ENCODE measurements at places on chromosomes 12 and 14.
A peak's percentile ranks its signal among the peaks of the same experiment; 100 is the strongest.

GRCh38 chr12:65876898-65877721 lies 52.8 kb downstream of the HMGA2 start:
- no peak for DNase-seq

DNA sequence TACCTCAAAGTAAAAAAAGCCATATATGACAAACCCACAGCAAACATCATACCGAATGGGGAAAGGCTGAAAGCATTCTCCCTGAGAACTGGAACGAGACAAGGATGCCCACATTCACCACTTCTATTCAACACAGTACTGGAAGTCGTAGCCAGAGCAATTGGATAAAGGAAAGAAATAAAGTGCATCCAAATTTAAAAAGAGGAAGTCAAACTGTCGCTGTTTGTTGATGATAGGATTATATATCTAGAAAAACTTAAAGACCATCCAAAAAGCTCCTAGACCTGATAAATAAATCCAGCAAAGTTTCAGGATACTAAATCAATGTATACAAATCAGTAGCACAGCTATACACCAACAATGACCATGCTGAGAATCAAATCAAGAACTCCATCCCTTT lies 5.2 kb downstream of the NDUFA12 start:
- DNase-seq: no peak

GRCh38 chr12:57176846-57177245 lies 29.4 kb upstream of the LRP1-AS start:
- DNase-seq: no peak

GRCh38 chr14:57390806-57391516 lies 575 bp downstream of the NAA30 start:
- peak; percentile 29 for DNase-seq

DNA sequence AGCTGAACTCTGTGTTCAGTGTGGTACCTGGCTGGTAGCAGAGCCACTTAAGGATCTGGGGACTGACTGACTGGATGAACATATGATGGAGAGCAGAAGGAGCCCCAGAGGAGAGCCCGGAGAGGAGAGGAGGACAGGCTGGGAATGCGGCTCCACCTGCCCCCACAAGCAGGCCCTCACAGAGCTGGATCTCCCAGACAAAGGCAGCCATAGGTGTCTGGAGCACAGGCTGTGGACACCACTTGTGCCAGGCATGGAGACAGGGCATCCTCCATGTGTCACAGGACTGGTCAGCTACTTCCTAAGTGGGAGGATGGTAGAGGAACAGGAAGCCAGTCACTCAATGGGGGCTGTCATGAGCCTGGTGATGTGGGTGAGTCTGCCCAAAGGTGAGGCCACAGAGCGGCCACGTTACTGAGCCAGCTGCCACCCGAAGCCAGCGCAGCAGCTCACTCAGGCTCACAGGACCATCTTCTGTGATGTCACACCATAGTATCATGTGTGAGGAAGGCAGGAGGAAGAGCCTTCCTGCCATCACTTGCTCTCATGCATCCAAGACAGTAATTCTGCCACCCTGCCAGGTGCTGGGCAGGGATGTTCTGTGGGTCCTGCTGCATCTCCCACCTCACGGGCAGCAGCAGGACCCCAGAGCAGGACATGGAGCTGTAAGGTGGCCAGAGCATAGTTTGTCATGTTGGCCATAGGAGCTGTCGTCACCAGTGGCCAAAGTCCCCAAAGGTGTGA lies 72.1 kb downstream of the PRIMA1 start:
- DNase-seq: no peak
